Activated T-helper 9 cell treated with anti-CD3 and anti-CD28 coated beads, Interleukin-2, amount 50 U/mL, for 16 hours (primary cell): ENCODE measurements at places on chromosomes 2 and 18.

DNA sequence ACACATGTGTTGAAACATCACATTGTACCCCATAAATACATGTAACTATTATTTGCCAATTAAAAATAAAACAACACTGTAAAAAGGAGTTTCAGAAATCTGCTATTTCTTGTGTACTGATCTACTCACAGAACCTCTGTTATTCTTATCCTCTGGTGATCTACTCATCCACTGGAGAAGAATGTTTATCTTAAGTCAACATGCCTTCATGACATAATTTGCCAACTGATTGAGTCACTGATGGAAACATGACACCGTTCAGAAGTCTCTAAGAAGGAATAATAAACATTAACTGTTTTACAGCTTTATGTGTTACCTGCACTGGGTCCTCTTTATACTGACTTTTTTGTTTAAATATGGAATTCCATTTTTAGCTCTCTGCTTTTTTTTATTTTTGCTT is 555.2 kb downstream of the DCDC2C start:
- no peak for DNase-seq

DNA sequence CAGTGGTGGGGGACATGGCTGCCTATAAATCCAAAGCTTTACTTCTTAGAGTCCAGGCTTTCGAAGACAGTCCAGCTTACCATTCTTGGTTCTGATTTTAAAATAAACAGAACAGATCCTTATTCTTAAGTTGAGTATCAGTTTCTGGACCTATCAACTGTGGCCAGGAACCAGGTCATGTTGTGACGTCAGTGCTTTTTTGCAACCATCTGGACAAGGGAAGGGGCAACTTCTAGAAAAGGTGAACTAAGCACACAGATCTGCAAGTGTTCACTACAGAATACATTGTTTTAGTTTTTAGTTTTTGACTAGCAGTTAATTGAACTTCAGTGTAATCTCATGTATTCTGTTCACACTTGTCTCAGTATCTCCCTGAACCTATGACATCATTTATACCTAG is 326.0 kb upstream of the MGAT5 start:
- DNase-seq, result no peak

DNA sequence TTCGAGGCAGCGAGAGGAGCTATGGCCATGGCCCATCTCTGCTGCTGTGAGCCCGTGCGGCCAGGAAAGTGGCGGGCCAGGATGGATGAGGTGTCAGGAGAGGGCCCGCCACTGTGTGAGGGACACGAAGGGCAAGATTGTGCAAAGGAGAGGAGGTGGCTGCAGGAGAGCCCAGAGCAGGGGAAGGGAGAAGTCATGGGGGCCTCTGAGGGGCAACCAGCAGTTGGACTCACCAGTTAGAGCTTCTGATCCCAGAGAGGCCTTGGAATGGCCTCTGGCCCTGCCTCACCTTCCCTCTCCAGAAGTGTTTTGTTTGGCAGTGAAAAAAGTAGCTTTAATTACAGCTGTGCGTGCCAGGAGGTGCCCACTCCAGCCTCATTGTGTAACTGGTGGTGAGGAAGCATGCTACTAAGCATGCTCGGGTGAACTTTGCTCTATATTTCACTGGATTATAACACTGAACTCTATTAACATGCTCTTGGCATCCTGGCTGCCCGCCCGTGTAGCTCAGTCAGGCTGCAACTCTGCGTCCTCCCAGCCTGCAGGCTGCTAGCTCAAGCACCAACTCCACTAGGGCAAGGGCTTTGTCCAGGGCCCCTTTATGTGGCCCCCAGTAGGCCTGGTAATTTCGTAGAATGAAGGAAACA is 34.2 kb downstream of the IMPA2 start:
- DNase-seq, result no peak

- no peak for DNase-seq
Measured at GRCh38 chr2:128357506-128358370, 39.1 kb upstream of the HS6ST1 start.

DNA sequence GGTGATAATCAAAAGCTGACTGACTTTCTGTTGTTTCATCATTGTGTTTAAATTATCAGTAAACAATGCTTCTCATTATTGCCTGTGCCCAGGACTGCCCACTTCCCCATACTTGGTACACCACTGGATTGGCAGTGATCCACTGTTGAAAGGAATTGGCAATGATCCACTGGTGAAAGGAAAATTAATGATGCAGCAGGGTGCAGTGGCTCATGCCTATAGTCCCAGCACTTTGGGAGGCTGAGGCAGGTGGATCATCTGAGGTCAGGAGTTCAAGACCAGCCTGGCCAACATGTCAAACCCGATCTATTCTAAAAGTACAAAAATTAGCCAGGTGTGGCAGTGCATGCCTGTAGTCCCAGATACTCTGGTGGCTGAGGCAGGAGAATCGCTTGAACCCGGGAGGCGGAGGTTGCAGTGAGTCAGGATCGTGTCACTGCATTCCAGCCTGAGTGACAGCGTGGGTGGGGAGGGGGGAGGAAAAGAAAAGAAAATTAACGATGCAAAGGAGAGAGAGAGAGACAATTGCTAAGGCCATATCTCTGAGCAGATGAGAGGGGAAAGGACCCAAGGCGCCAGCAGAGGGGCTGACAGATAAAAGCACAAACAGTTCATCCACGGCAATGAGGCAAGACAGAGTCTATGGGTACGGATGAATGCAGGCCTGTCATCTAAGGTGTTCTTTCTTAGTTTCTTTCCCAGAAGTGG is 10.2 kb upstream of the GTF2A1L start:
- DNase-seq, result no peak

GRCh38 chr18:34322365-34323289 is 97.9 kb upstream of the NOL4 start:
- DNase-seq, result no peak

GRCh38 chr2:226256237-226256636 is 543.4 kb downstream of the IRS1 start:
- no peak for DNase-seq

DNA sequence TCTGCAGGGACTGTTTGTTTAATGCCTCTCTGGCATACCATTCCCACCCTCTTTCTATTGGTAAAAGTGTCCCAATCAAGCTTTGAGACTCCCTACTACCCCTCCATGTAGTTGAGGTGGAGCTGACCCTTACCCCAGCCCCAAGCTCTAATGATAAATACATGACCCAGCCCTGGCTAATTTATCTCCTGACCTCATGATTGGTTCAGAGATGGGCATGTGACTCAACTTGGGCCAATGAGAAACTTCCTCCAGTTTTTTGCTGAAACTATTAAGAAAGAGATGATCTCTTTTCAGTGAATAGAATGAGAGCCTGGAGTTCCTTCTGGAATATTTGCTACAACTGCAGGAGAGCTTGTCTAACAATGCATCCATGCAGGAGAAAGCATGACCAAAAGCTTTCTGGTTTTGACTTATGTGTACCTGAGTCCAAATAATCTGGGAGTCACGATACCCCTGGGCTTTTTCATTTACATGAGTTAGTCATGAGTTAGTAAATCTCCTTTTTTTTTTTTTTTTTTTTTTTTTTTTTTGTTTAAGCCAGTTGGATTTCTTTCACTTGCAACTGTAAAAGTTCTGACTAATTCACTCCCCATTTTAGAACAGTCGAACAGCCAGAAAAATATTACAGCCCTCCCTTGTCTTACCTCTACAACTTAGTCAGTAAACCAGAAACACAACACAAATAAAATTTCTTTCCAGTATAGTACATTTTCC is 66.5 kb upstream of the TLK1 start:
- no peak for DNase-seq

DNA sequence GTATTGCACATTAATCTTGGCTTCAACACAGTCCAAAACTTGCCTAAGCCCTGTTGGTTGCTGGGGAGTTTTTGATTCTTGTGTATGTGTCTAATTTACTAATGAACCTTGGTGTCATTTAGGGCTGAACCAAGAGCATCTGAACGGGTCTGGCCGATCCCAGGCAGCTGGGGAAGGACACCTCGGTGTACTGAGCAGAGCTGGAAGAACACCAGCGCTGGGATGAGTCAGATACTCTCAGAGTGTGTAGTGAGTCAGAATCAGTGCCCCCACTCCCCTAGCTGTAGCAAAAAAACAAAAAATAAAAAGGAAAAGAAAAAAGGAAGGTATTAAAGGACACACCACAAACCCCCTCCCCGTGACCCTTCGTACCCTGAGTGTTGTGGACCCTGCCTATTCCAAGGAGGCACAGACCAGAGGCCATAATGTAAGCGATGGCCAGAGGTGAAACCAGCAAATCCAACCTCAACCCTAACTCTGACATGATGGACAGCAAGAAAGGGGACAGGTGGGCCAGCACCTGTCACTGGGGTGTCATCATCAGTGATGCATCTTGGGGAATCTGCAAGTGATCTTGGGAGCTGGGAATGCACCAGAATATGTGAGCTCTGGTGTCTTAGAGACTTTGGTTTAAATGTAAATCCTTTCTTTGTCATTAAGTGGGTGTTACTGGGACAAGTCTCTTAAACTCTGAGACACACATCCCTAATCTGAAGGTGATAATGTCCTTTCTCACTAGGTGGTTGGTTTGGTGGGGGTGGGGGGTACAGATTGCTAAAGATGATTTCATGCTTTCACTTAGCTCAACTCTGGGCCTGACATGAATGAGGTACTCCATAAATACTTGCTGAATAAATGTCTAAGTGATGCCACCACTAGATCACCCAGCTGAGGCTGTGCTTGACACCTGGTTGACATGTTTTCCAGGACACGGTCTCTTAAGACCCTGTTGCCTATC is 34.2 kb upstream of the NCOA1 start:
- no peak for DNase-seq

- no peak for DNase-seq
Measured at GRCh38 chr2:241796610-241797138, 12.3 kb upstream of the NEU4 start.

DNA sequence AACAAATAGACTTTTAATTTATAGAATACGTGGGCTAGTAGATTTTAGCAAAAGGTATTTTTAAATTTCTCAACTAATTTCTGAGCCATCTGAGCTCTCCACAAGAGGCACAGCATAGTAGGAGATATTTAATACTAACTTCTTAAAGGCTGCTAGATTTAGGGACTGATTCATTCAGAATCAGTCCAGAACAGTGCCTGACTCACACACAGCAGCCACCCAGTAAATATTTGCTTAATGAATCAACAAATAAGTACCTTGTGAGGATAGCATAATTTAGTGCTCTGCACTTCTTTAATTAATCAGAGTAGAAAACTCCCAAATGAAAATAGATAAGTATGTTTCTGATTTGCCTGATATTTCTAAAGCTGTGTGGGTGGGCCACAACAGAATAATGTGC is 35.6 kb upstream of the SYT4 start:
- no peak for DNase-seq

- DNase-seq, result no peak
Measured at GRCh38 chr2:154640000-154640399, 58.5 kb upstream of the KCNJ3 start.

GRCh38 chr18:50653402-50654093 is 93.7 kb downstream of the MAPK4 start:
- DNase-seq, result no peak
